ENCODE measurements at places on chromosomes 7 and 10.

GRCh38 chr7:102125127-102125596 lies 161.5 kb upstream of the SH2B2 start:
- peak; percentile 92 for DNase-seq

GRCh38 chr7:40165216-40165615 lies 30.4 kb downstream of the SUGCT start:
- no peak for DNase-seq

GRCh38 chr7:158811461-158811860 lies 17.8 kb downstream of the ESYT2 start:
- peak; percentile 93 for DNase-seq

DNA sequence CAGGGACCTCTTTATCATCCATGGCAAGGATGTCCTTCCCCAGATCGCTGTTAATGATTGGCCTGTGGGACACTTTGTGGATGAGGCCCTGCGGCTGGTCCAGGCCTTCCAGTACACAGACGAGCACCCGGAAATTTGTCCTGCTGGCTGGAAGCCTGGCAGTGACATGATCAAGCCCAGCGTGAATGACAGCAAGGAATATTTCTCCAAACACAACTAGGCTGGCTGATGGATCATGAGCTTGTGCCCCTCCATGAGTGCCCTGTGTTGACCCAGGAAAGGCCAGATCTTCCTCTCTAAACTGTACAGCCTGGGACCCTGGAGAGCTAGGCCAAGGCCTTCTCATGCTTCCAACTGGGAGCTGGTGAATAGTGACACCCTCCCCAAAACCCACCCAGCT lies 124.1 kb downstream of the CUL2 start:
- no peak for DNase-seq

DNA sequence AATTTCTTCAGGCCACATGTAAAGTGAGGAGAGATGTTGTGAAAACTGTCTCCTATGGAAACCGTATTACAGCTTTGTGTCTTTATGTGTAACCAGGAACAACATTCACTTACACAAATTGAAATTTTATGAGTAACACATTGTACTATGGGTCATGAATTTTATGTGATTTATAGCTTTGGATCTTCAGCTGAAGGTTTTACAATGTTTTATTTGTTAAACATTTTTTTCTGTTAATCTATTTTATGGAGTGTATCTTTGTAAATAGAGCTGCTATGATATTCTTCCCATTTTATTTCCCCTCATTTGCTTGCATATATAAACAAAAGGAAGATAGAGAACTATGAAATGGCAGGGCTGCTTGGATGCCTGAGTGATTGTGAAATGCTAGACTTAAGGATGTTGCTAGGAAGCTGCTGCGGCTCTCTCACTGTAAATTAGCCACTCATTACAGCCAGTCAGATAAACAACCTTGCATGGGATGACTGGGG lies 104.5 kb upstream of the PCLO start:
- peak; percentile 29 for DNase-seq

Data from fibroblast of lung (primary cell).